ENCODE measurements at places on chromosomes 16 and 17. TPM values are rescaled to one million over a fixed set of nuclear protein-coding genes. Genes with fewer than 3 reads are reported as not detected.

DNA sequence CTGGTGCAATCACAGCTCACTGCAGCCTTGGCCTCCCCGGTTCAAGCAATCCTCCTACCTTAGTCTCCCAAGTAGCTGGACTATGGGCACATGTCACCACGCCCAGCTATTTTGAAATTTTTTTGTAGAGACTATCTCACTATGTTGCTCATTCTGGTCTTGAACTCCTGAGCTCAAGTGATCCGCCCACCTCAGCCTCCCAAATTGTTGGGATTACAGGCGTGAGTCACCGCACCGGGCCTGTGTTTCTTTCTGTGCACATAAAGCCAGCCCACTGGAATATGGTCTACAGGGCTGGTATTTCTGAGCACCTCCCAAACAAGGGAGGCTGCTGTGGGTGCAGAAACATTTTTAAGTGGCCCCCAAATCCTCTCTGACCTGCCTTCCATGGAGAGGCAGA, 8.4 kb downstream of the TMEM95 start:
- no peak overlapping the region for H3K4me3 ChIP-seq
- no peaks in the 10 kb centered on the region for H3K36me3 ChIP-seq
- no peak overlapping the region for H3K27ac ChIP-seq
- DNase-seq: no peak
- no peaks in the 10 kb centered on the region for H3K4me1 ChIP-seq

DNA sequence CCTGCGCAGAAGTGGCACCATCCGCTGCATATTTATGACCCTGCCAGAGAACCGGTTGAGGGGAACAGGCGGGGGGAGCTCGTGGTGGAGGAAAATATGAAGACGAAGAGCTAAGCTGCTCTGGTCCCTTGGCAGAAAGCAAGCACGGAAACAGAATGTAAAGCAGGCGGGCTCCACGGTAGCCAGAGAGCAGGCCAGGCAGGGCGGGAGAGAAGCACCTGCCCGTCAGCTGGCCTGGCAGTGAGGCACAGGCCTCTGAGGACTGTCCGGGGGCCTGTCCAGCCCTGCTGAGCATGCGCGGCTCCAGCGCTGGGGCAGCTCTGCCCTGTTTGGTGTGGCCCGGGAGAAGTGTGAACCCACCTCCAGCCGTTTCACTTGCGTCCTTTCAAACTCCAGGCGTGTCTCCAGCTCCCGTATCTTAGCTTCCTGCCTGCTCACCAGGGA, 46.7 kb downstream of the PIPOX start:
- H3K4me1 ChIP-seq: no peaks in the 10 kb centered on the region
- no peak overlapping the region for H3K27ac ChIP-seq

DNA sequence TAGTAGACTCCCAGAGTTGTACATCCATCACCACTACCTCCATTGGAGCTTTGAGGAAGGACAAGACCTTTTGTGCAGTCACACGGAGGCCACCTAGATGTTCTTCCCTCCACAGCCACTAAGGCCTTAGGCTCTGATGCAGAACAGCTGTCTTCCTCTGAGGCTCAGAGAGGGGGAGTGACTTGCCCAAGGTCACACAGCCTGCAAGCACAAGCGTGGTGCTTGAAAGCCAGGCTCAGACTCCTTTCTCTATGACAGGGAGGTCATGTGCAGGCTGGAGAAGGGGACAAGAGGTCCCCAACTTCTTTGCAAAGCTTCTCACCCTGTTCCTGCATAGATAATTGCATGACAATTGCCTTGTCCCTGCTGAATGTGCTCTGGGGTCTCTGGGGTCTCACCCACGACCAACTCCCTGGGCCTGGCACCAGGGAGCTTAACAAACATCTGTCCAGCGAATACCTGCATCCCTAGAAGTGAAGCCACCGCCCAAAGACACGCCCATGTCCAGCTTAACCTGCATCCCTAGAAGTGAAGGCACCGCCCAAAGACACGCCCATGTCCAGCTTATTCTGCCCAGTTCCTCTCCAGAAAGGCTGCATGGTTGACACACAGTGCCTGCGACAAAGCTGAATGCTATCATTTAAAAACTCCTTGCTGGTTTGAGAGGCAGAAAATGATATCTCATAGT, 12.7 kb downstream of the SCGB1C2 start:
- no peak overlapping the region for H3K27ac ChIP-seq
- H3K4me1 ChIP-seq: no peaks in the 10 kb centered on the region
- H3K36me3 ChIP-seq: no peaks in the 10 kb centered on the region
- peak; percentile 13 for DNase-seq

- no peak overlapping the region for H3K4me3 ChIP-seq
- no peaks in the 10 kb centered on the region for H3K4me1 ChIP-seq
- H3K27ac ChIP-seq: no peak overlapping the region
- DNase-seq: no peak
- no peaks in the 10 kb centered on the region for H3K36me3 ChIP-seq
These were observed 17.2 kb downstream of the SLC26A11 start for GRCh38 chr17:80237386-80237785.

- H3K36me3 ChIP-seq: no peaks in the 10 kb centered on the region
- H3K4me3 ChIP-seq: no peak overlapping the region
- no peak overlapping the region for H3K27ac ChIP-seq
- no peaks in the 10 kb centered on the region for H3K4me1 ChIP-seq
- DNase-seq: no peak
These were observed 34.8 kb downstream of the CMTM3 start for GRCh38 chr16:66639091-66639885.

DNA sequence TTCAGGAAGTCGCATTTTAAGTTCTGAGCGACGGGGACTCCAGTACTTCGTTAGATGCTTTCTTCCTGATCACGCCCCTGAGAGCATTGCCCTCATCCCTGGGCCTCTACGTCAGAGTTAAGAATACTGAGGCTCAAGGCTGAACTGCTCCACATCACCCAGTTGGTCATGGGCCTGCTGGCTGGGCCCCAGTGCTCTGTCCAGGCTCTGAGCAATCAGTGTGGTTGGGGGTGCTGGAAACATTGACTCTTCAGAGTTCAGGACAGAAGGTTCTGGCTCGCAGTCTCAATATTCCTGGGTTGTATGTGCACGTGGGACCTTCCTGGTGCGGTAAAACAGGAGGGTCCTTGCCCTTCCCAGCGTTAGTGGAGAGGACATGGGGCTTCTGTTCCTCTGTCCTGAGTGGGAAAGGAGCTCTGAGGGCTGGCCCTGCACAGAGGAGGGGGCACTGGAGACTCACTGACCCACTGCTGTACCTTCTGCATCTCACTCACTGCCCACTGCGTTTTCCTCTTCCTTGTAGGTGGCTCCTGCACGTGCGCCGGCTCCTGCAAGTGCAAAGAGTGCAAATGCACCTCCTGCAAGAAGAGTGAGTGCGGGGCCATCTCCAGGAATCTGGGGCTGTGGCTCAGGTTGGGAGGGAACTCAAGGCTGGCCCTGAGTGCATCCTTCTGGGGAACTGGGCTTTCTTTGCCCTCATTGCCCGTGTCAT, 518 bp downstream of the MT1E start:
- DNase-seq: peak; percentile 77
- peak overlapping the region; percentile 73 for H3K4me3 ChIP-seq
- peaks cover 6% of the 10 kb centered on the region for H3K4me1 ChIP-seq
- H3K27ac ChIP-seq: peak overlapping the region; percentile 65
- no peaks in the 10 kb centered on the region for H3K36me3 ChIP-seq
- no peaks in the 10 kb centered on the region for H3K27me3 ChIP-seq

- H3K4me1 ChIP-seq: no peaks in the 10 kb centered on the region
- no peak for DNase-seq
- no peaks in the 10 kb centered on the region for H3K36me3 ChIP-seq
- no peaks in the 10 kb centered on the region for H3K27me3 ChIP-seq
- H3K4me3 ChIP-seq: no peak overlapping the region
These were observed 16.7 kb downstream of the C16orf54 start for GRCh38 chr16:29729116-29729521.

- no peaks in the 10 kb centered on the region for H3K36me3 ChIP-seq
- H3K27ac ChIP-seq: no peak overlapping the region
- DNase-seq: no peak
- no peak overlapping the region for H3K4me3 ChIP-seq
These were observed 69.8 kb downstream of the NXN start for GRCh38 chr17:909642-910323.

DNA sequence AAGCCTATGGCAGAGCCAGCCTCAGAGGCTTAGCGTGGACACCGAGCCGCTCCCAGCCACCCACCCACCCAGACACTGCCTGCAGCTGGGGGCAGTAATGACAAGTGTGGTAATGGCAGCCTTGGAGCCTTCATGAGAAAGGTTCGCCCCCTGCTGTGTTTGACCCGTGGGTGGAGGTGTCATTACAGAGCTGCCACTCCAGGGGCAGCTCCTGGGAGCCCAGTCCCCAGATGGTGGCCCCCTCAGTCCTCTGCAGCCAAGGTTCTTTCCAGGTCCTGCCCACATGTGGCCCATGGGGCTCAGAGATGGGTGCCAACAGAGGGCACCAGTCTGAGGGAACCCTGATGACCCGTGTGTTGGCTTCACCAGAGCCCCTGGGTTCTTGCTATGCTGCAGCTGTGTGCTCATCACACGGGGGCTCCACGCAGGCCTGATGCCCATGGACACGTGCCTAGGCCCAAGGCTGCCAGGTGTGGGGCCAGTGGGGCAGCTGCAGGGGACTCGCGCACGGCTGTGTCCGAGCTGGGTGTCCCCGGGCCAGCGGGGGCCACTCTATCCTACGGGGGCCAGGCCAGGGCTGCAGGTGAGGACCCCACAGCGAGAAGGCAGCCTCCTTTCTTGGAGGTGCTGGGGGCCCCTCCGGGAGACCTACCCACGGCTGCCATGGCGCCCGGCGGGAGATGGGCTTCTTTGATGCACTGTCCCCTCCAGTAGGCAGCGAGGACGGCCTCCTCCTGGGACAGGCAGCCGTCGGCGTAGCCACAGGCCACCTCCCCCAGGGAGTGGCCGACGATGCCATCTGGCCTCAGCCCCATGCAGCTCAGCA, 8.1 kb downstream of the FASN start:
- no peak overlapping the region for H3K4me3 ChIP-seq
- no peaks in the 10 kb centered on the region for H3K36me3 ChIP-seq
- no peaks in the 10 kb centered on the region for H3K4me1 ChIP-seq
- no peaks in the 10 kb centered on the region for H3K27me3 ChIP-seq

DNA sequence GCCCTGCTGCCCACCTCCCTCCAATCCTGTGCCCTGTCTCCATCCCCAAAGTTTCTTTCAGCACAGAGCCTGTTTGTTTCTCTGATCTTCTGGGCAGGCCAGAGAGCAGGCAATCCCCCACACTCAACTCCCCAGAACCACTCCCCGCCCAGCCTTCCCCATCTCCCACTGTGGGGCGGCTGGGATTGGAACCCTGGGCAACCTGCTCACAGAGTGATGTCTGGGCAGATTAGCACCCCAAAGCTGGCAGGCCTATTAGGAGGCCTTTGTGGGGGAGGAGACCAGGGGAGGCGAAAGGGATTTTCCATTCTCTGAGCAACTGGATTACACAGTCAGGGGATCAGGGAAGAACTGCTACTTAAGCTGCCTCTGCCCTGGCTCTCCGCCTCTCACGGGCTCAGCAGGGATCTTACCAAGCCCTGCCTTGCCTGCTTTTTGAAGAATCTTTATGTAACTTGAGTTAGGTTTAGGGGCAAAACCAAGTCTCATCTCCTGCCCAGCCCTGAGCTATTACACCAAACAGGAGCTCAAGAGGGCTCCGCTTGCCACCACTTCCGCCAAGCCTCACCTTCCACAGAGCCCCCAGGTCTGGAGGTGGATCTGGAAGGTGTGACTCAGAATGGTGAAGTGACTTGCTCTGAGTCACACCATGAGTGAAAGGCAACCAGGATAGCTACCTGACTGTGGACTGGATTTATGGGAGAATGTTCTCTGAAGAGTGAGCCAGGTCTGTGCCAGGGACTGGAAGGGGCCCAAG, 16.0 kb upstream of the LHX1 start:
- no peaks in the 10 kb centered on the region for H3K4me1 ChIP-seq
- no peak overlapping the region for H3K27ac ChIP-seq
- DNase-seq: no peak
- H3K4me3 ChIP-seq: no peak overlapping the region
- H3K36me3 ChIP-seq: no peaks in the 10 kb centered on the region

GRCh38 chr17:1480747-1481465, 11.6 kb downstream of the MYO1C start:
- no peak overlapping the region for H3K27ac ChIP-seq
- no peak for DNase-seq
- no peaks in the 10 kb centered on the region for H3K36me3 ChIP-seq
- peaks cover 2% of the 10 kb centered on the region for H3K4me1 ChIP-seq
- H3K27me3 ChIP-seq: no peaks in the 10 kb centered on the region

The KRTAP9-3 gene
- not detected for polyA plus RNA-seq

The KRTAP9-4 gene
- not detected for polyA plus RNA-seq

The CCL8 gene
- polyA plus RNA-seq: 0.22 TPM

The CDH8 gene
- 0.78 TPM for polyA plus RNA-seq

The OR4D1 gene
- polyA plus RNA-seq: 0.03 TPM

The HBA2 gene
- 32.1 TPM for polyA plus RNA-seq

The GPR179 gene
- polyA plus RNA-seq: 0.08 TPM

The PDE6G gene
- polyA plus RNA-seq: 1.3 TPM
